Cardiac atrium fibroblast (primary cell): ENCODE measurements at places on chromosomes 5 and 9. TPM values are rescaled to one million over a fixed set of nuclear protein-coding genes. Genes with fewer than 3 reads are reported as not detected.

Gene TJP2
- 52.0 and 57.6 TPM in 2 replicates for total RNA-seq

Gene SNCB
- total RNA-seq, result not detected in 2 replicates

Gene LCN1
- total RNA-seq, result not detected in 2 replicates

Gene CYSRT1
- total RNA-seq, result not detected in 2 replicates

Gene PGM5
- 0.18 and 0.32 TPM in 2 replicates for total RNA-seq

Gene PCDHB2
- total RNA-seq, result 0.90 and 1.3 TPM in 2 replicates

Gene RUSC2
- 37.6 and 44.4 TPM in 2 replicates for total RNA-seq

Gene CHSY3
- total RNA-seq, result 9.9 and 10.9 TPM in 2 replicates

Gene IRGM
- not detected in 2 replicates for total RNA-seq

Gene SURF2
- 8.7 and 27.4 TPM in 2 replicates for total RNA-seq

Gene OSMR
- 99.3 and 160 TPM in 2 replicates for total RNA-seq

Gene GCNT4
- 3.4 and 6.9 TPM in 2 replicates for total RNA-seq

Gene CATSPER3
- total RNA-seq, result not detected in 2 replicates

Gene ORM2
- not detected in 2 replicates for total RNA-seq

Gene SH3PXD2B
- 32.5 and 51.2 TPM in 2 replicates for total RNA-seq

Gene ARL14EPL
- total RNA-seq, result not detected in 2 replicates

Gene SH3RF2
- 0.16 and 0.18 TPM in 2 replicates for total RNA-seq

Gene GPX8
- total RNA-seq, result 133 and 140 TPM in 2 replicates
